Non-pigmented ciliary epithelial cell (primary cell): ENCODE measurements at places on chromosomes 5 and 9.

GRCh38 chr5:83857341-83857740, 136.7 kb upstream of the HAPLN1 start:
- DNase-seq, result no peak

DNA sequence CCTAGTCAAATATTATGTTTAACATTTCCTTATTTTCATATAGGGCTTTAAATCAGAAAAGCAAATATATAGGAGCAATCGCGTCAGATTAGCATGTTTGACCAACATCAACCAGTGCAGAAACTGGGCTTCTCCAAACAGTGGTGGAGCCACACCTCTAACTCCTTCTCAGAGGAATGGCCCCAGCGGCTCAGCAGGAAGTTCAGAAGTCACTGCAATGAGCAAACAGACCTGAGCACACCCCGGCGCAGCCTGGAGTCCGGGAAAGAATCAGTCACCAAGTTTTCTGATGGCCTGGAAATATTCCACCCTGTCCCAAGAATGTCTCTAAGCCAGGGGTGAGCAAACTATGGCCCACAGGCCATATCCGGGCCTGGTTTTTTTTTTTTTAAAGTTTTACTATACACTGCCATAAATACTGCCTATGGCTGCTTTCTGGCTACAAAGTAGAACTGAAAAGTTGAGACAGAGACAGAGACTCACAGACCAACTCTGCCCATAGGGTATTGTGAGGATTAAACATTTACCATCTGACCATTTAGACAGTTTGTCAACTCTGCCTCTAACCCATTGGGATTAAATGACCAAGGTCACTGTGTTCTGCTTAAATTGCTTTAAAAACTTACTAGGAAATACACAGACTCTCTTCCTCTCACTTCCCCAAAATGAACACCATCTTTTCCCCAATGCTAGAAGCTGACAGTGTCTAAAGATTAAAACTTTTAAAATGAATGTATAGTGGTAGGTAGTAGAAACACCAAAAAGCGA, 5.4 kb downstream of the GOLM1 start:
- DNase-seq, result no peak

- no peak for DNase-seq
Observed at GRCh38 chr5:177412603-177413233, 3.4 kb upstream of the F12 start.

- DNase-seq, result no peak
Observed at GRCh38 chr5:2696156-2696807, 55.2 kb downstream of the IRX2 start.

GRCh38 chr9:14824481-14824880, 85.7 kb downstream of the FREM1 start:
- no peak for DNase-seq

GRCh38 chr5:141421489-141421855, 621 bp downstream of the PCDHGA11 start:
- no peak for DNase-seq

DNA sequence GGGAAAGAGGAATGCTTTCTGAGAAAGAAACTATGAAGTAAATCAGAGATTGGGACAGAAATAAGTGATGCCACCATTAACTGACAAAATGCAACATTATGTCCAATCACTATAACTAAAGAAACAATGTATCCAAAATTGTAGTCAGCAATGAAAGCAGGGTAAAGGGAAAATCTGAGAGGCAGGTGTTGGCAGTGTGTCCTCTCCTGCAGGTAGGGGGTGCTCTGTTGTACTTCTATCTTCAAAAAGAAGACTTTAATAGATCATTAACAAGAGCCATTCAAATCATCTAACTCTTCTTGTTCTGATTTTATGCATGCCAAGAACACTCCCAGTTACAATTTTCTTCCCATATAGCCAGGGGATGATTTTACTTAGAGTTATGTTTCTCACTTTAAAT, 1275.7 kb downstream of the PTPRD start:
- no peak for DNase-seq
